ENCODE measurements at places on chromosomes 4 and X.

DNA sequence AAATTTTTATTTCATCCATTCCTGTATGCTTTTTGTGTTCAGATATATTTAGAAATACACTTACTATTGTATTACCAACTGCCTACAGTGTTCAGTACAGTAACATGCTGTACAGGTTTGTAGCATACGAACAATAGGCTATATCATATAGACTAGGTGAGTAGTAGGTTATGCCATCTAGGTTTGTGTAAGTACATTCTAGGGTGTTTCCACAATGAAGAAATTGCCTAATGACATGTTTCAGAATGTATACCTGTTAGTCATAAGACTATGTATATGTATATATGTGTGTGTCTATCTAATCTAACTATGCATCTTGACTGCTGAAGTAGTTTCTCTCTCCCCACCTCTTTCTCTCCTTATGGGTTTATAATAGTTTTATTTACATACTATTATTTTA, 51.5 kb upstream of the BTC start:
- no peak for DNase-seq

- DNase-seq, result peak; percentile 38
Measured at GRCh38 chr4:72330381-72330780, 238.6 kb downstream of the ADAMTS3 start.

- peak; percentile 45 for DNase-seq
Measured at GRCh38 chr4:15003891-15004738, 1.8 kb downstream of the CPEB2 start.

DNA sequence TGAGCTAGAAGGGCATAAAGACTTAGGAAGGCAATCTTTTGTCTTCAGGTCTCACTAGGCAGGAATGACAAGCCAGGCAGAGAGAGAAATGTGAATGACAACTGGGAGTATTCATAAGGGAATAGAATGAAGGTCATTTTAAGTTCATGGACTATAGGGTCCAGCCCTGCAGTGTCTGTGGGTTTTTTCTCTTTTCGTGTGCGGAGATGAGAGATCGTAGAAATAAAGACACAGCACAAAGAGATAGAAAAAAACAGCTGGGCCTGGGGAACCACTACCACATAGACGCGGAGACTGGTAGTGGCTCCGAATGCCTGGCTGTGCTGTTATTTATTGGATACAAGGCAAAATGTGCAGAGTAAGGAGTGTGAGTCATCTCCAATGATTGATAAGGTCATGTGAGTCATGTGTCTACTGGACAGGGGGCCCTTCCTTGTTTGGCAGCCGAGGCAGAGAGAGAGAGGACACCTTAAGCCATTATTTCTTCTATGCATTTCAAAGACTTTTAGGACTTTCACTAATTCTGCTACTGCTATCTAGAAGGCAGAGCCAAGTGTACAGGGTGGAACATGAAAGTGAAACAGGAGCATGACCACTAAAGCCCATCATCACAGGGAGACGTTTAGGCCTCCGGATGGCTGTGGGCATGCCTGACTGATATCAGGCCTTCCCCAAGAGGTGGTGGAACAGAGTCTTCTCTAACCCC, 921.8 kb upstream of the PCDH10 start:
- no peak for DNase-seq

DNA sequence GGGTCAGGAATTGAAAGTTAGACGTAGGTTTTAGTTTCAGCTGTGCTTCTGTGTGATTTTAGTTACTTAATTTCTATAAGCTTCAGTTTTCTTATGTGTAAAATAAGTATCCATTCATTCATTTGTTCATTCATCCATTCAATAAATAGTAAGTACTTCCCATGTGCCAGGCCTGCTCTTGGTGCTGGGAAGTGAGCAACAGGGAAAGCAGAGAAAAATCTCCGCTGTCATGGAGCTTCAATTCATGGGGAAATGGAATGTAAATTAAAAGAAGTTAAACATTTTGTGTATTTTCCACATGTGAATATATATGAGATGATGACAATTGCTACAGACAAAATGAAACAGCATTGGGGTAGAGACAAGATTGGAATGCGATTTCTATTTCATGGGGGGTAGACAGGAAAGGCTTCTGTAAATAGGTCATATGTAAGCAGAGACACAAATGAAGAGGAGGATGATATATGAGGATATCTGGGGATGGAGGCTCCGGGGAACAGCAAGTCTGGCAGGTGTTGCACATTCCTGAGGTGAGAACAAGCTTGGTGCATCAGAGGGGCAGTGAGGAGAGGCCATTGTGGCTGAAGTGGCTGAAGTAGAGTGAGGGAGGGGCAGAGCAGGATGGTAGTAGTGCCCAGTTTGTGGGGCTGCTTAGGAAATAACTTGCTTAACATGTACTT, 66.2 kb downstream of the FHIP1A start:
- no peak for DNase-seq

DNA sequence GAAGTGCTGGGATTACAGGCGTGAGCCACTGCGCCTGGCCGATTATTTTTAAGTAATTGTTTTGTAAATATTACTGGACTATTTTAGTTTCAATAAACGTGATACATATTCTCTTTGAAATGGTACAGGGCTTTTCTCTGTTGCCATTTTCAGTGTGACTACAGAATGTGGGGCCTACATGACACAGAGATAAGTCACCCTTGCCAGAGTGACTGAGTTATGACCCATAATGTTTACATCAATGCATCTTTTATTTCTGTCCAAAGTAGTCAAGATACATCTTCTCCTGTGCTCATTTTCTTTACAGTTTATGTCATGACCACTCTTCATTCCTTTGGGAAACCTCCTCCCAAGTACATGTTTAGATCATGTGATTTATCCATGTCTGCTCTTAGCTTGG, 88.3 kb upstream of the GC start:
- no peak for DNase-seq

DNA sequence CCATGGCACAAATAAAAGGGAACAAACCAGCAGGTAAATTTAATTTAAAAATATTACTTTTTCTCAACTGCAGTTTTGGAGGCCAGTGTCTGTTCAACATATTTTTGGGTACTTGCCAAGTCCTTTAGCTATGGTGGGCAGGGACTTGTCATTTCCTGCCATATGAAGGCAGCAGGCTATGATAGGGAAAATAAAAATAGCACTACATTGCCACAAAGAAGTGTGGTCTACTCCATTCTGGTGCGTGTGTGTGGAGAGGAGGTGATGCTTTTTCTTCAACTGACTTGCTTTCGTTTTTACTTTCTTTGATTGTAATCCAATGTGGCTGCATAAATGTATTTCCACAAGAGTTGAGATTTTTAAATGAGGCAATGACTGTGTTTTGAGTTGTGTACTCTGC, 17.2 kb downstream of the GPR174 start:
- DNase-seq, result no peak

All from head of caudate nucleus (tissue), 42 donors.